T-helper 2 cell treated with Interferon-gamma antibody and Interleukin-4, amounts not matched to agents 5 μg/mL and 100 μg/mL, for 36 hours (primary cell): ENCODE measurements at places on chromosomes 16 and 17.

GRCh38 chr16:47311738-47312505, 148.9 kb downstream of the ITFG1 start:
- DNase-seq: no peak
- H3K36me3 ChIP-seq: peaks cover 7% of the 10 kb centered on the region
- no peak overlapping the region for H3K4me3 ChIP-seq
- no peaks in the 10 kb centered on the region for H3K27me3 ChIP-seq
- H3K4me1 ChIP-seq: no peaks in the 10 kb centered on the region

GRCh38 chr17:68087851-68088250, 52.3 kb downstream of the KPNA2 start:
- no peak overlapping the region for H3K4me3 ChIP-seq
- DNase-seq: no peak
- H3K27ac ChIP-seq: no peak overlapping the region
- no peaks in the 10 kb centered on the region for H3K27me3 ChIP-seq
- no peaks in the 10 kb centered on the region for H3K36me3 ChIP-seq
- peaks cover 47% of the 10 kb centered on the region for H3K4me1 ChIP-seq

GRCh38 chr17:64216338-64217248, 46.5 kb downstream of the TEX2 start:
- H3K27me3 ChIP-seq: no peaks in the 10 kb centered on the region
- H3K4me1 ChIP-seq: peaks cover 15% of the 10 kb centered on the region
- no peak for DNase-seq
- no peak overlapping the region for H3K4me3 ChIP-seq
- H3K36me3 ChIP-seq: peaks cover 10% of the 10 kb centered on the region
- H3K27ac ChIP-seq: no peak overlapping the region

GRCh38 chr17:41415411-41415810, 9.0 kb downstream of the KRT37 start:
- no peaks in the 10 kb centered on the region for H3K36me3 ChIP-seq
- no peak overlapping the region for H3K27ac ChIP-seq
- H3K4me3 ChIP-seq: no peak overlapping the region
- H3K4me1 ChIP-seq: peaks cover 4% of the 10 kb centered on the region
- no peak for DNase-seq

DNA sequence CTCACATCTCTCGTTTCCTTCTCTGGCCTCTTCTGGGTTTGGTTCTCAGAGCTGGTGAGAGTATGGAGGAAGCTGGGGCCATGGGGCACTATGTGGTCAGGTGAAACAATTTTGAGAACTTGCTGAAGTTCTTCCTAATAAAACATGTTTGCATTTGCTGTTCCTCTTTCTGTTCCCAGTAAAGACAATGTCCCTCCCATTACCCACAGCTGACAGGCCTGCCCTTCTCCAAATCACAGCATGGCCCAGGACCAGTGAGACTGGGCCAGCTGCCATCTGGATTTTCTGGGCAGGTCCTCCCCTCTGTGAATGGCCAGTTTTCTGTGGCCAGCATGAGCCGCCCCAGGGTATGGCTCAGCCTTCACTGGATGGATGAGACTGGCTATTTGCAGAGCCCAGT, at the start of gene CD300H:
Gene CD300H (minus strand): TSS at position 113 of the 400 bp plus-strand sequence.
- H3K36me3 ChIP-seq: no peaks in the 10 kb centered on the region
- H3K4me1 ChIP-seq: peaks cover 9% of the 10 kb centered on the region
- H3K27me3 ChIP-seq: peaks cover 22% of the 10 kb centered on the region

DNA sequence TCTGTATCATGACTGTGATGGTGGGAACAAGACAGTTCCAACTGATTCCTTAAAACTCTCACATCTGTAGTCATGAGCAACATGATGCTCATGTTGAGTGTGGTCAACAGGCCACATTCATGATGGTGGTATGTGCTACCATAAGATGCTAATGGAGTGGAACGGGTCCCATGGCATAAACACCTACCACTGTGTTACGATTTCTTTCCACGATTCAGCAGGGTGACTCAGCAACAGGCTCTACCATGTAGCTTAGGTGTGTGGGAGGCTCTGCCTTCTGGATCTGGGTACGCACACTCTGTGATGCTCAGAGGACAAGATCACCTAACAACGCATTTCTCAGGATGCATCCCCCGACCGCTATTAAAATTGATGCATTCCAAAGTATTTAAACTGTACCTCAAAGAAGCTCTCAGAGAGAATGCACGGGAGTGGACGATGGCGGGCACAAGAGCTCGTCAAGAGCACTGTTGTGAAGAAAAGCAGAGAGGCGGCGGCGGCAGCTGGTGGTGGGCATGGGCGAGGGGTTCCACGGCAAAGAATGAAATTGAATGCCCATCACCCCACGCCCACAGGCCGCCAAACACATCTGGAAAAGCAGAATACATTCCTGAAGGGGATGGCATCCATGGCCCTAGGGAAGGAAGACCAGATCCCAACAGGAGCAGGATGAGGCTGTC, 133.3 kb downstream of the ZNF778 start:
- peak overlapping the region; percentile 58 for H3K27ac ChIP-seq
- peaks cover 17% of the 10 kb centered on the region for H3K36me3 ChIP-seq
- no peak overlapping the region for H3K4me3 ChIP-seq
- DNase-seq: peak; percentile 72

- H3K27me3 ChIP-seq: no peaks in the 10 kb centered on the region
- no peaks in the 10 kb centered on the region for H3K4me1 ChIP-seq
- H3K27ac ChIP-seq: no peak overlapping the region
- no peak for DNase-seq
Observed at GRCh38 chr16:6777624-6778023, 555.0 kb upstream of the RBFOX1 start.

GRCh38 chr16:68128577-68129305, 43.6 kb downstream of the NFATC3 start:
- H3K4me1 ChIP-seq: peaks cover 44% of the 10 kb centered on the region
- DNase-seq: no peak
- no peaks in the 10 kb centered on the region for H3K27me3 ChIP-seq
- H3K36me3 ChIP-seq: peaks cover 48% of the 10 kb centered on the region
- no peak overlapping the region for H3K27ac ChIP-seq
- H3K4me3 ChIP-seq: no peak overlapping the region

- peak overlapping the region; percentile 74 for H3K27ac ChIP-seq
- H3K27me3 ChIP-seq: no peaks in the 10 kb centered on the region
- H3K4me1 ChIP-seq: peaks cover 41% of the 10 kb centered on the region
Observed at GRCh38 chr17:35062308-35062707, 1.2 kb downstream of the RFFL start.

DNA sequence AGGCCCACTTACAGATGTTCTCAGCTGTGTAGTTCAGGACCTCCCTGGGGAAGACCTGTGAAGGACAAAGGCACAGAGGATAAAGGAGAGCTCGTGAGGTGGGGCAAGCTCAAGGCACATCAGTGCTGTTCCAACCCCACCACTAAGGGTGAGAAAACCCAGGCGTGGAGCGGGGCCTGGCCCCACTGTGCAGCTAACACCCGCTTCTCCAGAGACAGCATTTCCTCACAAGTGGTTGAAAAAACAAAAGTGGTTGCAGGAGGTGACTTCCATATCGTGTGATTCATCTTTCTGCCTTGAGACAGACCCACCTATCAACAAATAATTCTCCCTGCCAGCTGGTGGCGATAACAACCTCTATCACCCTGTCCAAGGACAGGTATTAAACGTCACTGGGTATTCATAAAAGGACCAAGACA, 30.0 kb downstream of the SNN start:
- H3K27ac ChIP-seq: peak overlapping the region; percentile 73
- peaks cover 53% of the 10 kb centered on the region for H3K36me3 ChIP-seq
- no peak overlapping the region for H3K4me3 ChIP-seq
- peaks cover 38% of the 10 kb centered on the region for H3K4me1 ChIP-seq

DNA sequence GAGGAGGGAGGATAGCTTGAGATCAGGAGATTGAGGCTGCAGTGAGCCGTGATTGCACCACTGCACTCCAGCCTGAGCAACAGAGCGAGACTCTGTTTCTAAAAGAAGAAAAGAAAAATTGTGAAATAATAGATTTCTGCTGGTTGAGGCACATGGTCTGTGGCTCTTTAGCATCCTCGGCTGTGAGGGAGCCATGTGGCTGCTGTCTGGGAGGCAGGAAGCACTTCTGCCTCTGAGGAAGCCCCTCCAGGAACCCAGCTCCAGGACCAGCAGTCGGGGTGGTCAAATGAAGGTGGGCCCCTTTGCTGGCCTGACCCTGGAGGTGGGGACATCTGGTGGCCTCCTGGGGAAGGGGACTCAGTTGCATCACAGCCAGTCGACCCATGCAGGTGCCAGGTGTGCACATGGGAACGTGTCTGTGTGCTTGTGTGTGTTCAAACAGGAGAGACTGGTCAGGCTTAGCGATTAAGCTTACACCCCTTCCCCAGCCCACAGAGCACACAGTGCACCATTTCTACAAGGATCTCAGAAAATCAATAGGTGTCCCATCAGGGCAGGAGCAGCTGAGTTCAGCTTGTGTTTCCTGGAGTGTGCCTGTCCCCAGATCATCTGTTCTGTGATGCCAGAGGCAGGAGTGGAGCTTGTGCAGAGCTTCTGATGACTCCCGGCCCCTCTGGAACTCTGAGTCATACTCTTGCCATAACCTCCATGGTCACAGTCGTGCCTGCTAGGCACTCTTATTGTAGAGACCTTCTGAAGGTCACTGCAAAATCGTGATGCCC, 24.3 kb upstream of the MGAT5B start:
- peaks cover 16% of the 10 kb centered on the region for H3K4me1 ChIP-seq
- no peak overlapping the region for H3K4me3 ChIP-seq
- no peak overlapping the region for H3K27ac ChIP-seq
- DNase-seq: no peak
- H3K27me3 ChIP-seq: peaks cover 54% of the 10 kb centered on the region

GRCh38 chr16:27736431-27736830, 186.5 kb downstream of the KATNIP start:
- no peak overlapping the region for H3K27ac ChIP-seq
- no peaks in the 10 kb centered on the region for H3K27me3 ChIP-seq
- DNase-seq: no peak
- H3K4me1 ChIP-seq: no peaks in the 10 kb centered on the region
- no peak overlapping the region for H3K4me3 ChIP-seq

DNA sequence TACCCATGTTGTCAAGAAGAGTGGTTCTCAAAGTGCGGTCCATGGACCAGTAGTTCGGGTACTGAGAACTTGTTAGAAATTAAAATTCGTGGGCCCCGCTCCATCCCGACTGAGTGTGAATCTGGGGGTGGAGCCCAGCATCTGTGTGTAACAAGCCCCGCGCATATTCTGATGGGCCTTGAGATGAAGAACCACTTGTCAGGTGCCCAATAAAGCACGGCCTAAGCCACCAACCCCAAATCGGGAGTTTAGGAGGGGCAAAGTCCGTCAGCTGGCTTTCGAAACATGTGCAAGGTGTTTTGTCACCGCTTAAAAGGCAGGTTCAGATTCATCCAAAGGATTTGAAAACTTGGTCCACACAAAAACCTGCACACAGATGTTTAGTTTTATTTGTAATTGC, 29.5 kb downstream of the PSMD12 start:
- DNase-seq: no peak
- no peaks in the 10 kb centered on the region for H3K4me1 ChIP-seq
- no peak overlapping the region for H3K4me3 ChIP-seq
- H3K36me3 ChIP-seq: peaks cover 32% of the 10 kb centered on the region

GRCh38 chr17:16934836-16935235, 37.1 kb downstream of the TNFRSF13B start:
- no peak overlapping the region for H3K27ac ChIP-seq
- DNase-seq: no peak
- H3K36me3 ChIP-seq: no peaks in the 10 kb centered on the region
- H3K27me3 ChIP-seq: peaks cover 5% of the 10 kb centered on the region
- H3K4me3 ChIP-seq: no peak overlapping the region
- no peaks in the 10 kb centered on the region for H3K4me1 ChIP-seq

DNA sequence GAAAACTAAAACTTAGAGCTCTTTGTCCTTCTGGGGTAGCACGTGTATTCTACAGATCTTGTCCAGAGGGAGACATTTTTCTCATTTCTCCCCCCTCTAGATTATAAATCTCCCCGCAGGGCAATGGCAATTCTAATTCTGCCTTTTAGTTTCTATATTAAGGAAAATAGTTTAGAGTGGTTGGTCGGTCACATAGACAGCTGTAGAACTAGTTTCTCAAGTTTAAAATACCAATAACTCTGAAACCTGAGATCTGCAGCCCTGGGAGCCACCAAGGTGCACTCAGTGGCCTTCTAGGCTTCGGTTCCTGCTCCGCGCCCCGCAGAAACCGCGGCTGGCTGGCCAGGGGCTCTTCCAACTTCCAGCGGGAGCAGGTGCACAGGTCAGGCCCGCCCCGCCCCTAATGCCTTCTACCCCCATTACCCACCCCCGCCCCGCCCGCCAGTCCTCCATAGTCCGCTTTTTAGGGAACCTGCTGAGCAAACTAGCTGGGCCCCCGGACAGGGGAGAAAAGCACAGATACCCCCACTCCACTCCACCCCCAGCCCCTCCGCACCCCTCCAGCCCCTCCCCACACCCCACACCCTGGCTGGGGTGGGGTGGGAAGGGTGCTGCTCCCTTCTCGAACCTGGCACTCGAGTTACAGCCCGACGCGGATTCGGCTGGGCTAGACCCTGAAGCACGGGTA, 431 bp downstream of the SLFN11 start:
- H3K27me3 ChIP-seq: peaks cover 7% of the 10 kb centered on the region
- peaks cover 43% of the 10 kb centered on the region for H3K36me3 ChIP-seq
- H3K27ac ChIP-seq: peak overlapping the region; percentile 97
- H3K4me1 ChIP-seq: peaks cover 58% of the 10 kb centered on the region
- peak overlapping the region; percentile 99 for H3K4me3 ChIP-seq

DNA sequence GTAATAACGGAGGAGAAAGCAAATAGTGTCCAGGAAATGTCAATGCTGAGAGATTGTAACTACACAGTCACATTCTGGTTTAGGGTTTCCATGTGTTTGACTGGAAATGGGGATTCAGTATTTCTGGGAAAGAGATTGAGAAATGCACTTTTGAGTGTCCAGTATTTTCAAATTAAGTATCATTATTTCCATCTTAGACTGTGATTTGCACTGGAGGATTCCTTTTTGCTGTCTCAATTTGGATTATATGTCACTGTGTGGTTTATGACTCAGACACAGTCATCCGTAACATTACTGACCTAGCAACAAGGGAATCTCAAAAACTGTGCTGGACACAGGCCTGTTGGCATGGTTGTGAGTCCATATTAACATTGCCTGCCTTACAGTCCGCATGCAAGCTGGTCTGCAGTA, 681.4 kb downstream of the CDH11 start:
- H3K4me3 ChIP-seq: no peak overlapping the region
- no peaks in the 10 kb centered on the region for H3K4me1 ChIP-seq
- DNase-seq: no peak
- H3K27me3 ChIP-seq: no peaks in the 10 kb centered on the region
- no peaks in the 10 kb centered on the region for H3K36me3 ChIP-seq
